Hematopoietic multipotent progenitor cell treated with erythropoietin and hydrocortisone succinate and interleukin-3 and kit ligand, for 6 days (in vitro differentiated cells): ENCODE measurements at places on chromosomes 3 and 15.

DNA sequence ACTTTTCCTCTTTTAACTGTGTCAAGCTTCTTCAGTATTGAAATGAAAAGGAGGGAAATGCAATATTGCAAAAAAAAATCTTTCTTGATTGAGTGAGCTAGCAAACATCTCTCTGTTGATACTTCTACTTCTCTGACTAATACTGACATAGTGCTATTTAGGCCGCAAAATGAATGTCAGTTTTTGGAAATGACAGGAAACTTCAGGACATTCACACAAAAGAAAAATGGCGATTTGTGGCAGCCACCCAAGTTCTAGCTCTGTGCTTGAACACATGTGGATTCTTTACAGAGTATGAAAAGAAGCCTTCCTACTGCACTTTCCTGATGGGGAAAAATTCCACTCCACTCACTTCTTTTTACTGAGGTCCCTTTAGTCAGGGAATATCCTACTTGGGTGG is 486.8 kb upstream of the ALCAM start:
- no peak for DNase-seq

- DNase-seq = no peak
Observed at GRCh38 chr15:100705841-100706240, 103.5 kb downstream of the ASB7 start.

DNA sequence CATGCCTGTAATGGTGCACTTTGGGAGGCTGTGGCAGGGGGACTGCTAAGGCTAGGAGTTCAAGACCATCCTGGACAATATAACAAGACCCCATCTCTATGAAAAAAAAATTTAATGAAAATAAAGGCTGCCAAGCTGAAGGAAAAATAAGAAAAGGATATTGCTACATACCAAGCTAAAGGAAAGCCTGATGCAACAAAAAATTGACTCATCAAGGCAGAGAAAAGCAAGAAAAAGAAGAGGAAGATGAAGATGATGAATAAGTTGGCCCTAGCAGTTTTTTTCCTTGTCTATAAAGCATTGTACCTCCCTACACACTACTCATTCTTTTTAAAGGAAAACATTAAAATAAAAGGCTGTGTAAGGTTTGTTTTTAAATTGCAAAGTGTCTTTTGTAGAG is 441.9 kb upstream of the MDFIC2 start:
- no peak for DNase-seq

DNA sequence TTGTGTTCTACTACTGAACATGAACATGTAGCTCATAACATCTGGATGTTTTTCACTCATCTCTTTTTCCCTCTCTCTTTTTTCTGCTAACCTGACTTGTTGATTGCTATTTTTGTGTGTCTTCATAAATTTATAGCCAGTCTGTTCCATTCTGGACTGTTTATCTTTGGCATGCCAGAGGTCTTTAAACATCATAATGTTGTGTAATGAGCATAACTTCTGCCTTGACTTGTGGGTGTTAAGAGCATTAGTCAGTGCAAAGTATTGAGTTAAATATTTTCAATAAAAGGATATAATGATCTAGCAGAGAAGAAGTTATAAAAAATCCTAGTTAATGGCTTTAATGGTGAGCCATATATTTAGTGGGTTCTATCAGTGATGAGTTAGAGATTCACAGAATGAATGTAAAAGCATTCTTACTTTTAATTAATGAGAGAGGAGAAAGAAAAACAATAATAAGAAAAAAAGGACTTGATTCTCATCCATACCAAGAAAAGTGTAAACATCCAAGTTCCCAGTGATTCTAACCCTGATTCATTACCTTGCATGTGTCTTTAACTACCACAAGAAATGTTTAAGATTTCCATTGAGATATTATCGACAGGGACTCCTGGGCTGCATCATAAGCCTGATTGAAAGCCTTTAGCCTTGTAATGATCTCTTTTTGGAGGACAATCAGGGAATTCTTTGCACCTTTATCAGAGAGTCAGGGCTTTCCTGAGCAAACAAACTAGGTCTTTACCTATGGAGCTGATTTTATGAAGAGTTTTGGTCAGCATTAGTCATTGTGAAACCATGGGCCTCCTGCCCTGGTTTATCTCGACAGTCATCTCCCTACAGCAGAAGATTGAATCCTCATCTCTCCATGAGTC is 22.9 kb downstream of the MITF start:
- peak; percentile 19 for DNase-seq

GRCh38 chr3:27666708-27667107 is 55.4 kb downstream of the EOMES start:
- peak; percentile 79 for DNase-seq

- no peak for DNase-seq
Observed at GRCh38 chr3:16840101-16840424, 44.7 kb upstream of the PLCL2 start.

GRCh38 chr15:66234798-66235197 is 18.8 kb downstream of the MEGF11 start:
- DNase-seq = no peak

DNA sequence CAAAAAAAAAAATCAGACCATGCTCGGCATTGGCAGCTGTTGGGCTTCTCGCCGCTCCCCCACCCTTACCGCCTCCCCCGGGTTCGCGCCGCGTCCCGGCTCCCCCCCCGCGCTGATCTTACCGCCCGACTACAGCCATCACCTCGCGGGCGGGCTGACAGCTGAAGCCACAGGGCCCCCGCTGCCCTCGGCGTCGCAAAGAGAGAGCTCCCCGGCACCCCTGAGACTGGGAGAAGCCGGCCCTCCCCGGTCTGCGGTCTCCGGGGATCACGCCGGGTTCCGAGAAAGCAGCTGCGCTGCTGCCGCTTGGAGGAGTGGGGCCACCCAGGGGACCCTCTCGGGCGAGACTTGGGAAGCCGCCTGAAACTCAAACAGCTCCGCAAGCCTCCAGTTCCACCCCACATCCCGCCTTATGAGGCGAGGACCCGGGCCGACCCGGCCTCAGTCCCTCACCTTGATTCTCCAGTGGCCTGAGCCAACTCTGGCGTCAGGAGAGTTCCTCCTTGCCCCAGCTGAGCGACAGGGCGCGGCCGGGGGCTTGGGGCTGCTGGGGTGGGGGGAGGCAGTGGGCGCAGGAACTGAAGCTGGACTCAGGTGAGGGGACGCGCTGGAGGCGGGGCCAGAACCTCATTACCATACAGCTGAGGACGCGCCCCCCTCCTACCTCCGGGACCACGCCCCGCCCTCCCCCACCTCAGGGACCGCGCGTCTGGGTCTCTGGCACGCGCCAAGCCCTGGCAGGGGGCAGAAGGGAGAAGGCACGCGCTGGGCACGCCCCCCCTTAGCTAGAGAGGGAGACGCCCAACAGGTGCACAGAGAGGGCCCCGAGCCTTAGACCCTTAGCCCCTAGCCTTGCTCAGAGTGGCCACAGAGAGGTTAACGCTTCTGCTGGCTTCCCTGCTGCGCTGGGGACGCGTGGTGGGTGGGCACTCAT is 1.0 kb upstream of the DLL4 start:
- no peak for DNase-seq

GRCh38 chr15:79060175-79060574 is 30.4 kb downstream of the RASGRF1 start:
- no peak for DNase-seq

DNA sequence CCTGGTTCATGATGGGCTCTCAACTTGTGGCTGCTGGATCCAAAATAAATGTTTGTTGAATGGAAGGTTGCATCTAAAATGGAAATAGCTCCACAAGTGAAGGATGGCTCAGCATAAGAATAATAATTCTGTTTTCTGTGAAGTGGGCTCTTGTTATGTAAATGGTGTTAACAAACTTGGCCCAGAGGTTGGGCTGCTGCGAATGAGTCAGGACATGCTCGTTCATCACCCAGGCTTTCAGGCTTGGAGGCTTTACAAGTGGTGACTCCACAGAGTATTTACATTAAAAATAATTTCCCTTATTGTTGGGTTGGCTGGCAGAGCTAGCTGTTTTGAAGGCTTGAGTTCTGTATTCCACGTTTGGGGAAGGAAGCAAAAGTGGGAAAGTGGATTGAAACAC is 60.5 kb downstream of the ITGB5 start:
- DNase-seq = no peak

DNA sequence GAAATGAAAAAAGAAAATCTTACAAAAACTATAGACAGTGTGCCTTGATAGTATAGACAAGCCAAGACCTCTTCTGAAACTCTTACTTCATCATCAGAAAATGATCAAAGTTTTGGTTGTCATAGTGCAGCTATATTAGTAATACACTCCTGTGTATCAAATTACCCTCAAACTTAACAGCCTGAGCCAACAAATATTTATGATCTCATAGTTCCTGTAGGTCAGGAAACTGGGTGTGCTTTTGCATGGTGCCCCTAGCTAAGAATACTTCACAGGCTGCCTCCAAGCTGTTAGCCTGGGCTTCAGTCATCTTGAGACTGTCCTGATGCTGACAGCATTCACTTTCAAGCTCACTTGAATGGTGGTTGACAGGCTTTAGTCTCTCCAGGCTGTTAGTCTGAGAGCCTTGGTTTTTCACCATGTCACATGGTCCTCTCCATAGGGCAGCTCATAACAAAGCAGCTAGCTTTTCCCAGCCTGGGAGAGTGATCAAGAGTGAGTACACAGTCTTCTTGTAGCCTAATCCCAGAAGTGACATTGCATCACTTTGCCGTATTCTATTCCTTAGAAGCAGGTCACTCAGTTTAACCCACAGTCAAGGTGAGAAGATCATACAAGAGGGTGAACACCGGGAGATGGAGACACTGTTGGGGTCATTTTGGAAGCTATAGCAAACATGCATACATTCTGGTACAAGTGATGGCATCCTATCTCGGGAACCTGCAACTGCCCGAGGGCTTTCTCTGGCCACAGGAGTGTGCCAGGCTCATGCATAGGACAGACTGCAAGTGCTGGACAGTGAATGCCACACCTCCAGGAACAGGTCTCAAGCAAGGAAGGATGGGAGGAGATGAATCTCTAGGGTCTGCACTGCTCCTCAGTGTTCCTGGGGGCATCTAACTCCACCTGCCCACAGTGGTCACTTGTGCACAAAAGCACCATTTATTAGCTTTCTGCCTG is 173.4 kb upstream of the CADPS start:
- no peak for DNase-seq

DNA sequence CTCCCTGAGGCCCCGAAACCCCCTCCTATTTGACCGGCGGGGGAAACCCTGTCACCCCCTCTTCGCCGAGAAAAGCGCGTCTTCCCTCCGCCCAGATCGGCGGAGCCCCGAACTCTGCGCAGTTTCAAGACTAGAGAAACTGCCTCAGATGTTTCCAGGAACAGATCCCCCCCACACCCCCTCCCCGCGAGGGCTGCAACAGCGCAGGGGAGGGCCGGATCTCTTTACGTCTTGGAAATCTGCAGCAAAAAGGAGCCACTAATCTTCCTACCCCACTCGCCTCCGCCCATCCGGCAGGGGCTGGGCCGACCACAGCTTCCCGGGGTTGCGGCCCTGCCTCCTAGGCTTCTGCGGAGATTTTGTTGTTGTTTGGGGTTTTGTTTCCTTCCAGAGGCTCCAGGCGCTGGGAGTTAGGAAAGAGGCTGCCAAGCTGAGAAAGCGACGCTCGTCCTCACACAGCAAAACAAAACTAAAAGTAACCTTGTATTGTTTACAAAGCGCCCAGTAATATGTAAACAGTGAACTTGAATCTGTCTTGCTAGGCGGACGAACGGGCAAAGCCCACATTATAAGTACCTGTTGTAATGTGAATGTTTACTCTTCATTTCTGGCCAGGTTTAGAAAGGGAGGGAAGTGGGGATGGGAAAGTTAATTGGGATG is 2.2 kb downstream of the FOXB1 start:
- peak; percentile 72 for DNase-seq

GRCh38 chr3:108133858-108134554 is 43.2 kb upstream of the CD47 start:
- DNase-seq = no peak

GRCh38 chr15:40439960-40440742 is 602 bp upstream of the BAHD1 start:
- peak; percentile 70 for DNase-seq

GRCh38 chr15:62320259-62320658 is 155.2 kb upstream of the C2CD4B start:
- DNase-seq = no peak

DNA sequence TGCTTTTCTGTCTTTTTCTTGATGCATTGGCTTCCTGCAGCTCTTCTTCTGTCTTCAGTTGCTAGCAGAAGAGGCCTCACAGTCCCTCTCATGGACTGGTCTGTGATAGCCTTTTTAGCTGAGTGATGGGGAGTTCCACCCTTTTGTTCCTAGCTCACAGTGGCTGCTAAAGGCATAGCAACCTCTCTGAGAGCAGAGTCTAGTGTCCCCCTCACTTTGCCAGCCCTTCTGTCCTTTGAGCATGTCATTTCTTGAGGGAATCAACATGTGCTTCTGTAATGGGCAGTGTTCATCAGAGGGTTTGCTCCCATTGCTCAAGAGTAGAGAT is 44.4 kb downstream of the GAP43 start:
- DNase-seq = no peak

GRCh38 chr3:64353226-64353625 is 128.0 kb upstream of the PRICKLE2 start:
- no peak for DNase-seq

- no peak for DNase-seq
Observed at GRCh38 chr3:14286887-14287500, 108.4 kb downstream of the LSM3 start.

DNA sequence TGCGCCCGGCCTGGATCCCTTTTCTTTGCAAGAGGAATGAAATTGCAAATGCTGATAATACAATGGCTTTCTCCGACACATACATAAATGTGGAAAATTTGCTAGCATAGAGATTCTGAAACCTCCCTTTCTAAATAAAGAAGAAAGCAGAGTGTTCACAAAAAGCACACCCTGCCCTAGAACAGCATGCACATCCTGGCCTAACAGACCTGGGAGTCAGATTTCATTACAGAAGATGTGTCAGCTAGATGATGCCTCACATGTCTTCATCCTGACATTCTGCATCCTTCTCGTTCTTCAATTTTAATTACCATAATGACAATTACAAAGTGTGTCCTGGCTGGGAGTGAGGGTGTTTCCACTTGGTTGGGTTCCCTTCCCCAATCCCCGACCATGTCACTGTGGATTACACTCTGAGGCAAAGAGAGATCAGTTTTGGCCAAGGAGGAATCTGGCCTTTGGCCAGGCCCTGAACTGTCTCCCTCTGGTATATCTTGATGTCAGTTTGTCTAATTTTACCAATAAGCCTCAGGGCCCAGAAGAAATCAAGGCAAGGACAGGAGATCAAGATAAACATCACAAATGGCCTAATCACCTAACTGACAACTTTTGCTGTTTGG is 104.9 kb upstream of the SPATA12 start:
- DNase-seq = no peak
